ENCODE measurements at places on chromosomes 7 and 10. TPM values are rescaled to one million over a fixed set of nuclear protein-coding genes. Genes with fewer than 3 reads are reported as not detected.

Gene ASB13
- total RNA-seq: 36.1 TPM

Gene UBE2H
- total RNA-seq: 38.4 TPM

DNA sequence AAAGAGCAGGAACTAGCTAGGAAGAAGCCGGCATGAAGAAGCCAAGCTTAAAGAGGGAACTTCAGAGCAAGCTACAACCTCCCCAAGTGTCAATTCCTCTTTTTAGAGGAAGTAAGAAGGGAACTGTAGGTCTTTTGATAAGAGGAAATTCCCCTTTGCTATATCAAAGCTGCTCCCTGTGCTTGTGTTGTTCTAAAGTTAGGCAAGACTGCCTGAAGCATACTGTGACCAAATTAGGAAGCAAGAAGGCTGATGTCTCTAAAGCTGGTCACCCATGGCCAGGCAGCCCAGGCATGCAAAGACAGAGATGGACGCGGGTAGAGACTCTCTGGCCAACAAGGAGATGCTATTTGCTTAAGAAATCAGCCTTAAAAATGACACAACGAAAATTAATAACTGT, 87.9 kb downstream of the RNF216 start:
- DNase-seq: no peak

- DNase-seq: no peak
Observed at GRCh38 chr10:101444058-101444898, 90.3 kb downstream of the BTRC start.

- no peak for DNase-seq
Observed at GRCh38 chr10:21888959-21889358, 114.6 kb downstream of the DNAJC1 start.

DNA sequence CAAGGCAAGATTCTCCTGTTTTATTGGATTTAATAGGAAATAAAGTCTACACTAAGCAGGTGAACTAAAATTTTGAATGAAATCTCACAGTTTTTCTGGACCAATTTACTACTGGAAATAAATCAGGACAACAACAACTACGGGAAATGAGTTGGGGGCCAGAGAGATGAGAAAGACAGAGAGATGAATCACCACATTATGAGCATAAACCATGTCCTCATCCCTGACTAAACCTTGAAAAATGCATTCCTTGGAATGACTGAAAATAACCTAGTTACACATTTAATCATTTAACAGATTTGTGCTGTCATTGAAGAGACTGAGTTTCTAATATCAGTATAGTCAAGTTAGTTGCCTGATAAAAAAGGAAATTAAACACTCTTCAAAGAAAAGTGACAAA, 608.4 kb upstream of the KCND2 start:
- no peak for DNase-seq
